ENCODE measurements at places on chromosomes 2 and 18.

- DNase-seq: no peak
Measured at GRCh38 chr2:156333274-156333950, 891 bp upstream of the NR4A2 start.

DNA sequence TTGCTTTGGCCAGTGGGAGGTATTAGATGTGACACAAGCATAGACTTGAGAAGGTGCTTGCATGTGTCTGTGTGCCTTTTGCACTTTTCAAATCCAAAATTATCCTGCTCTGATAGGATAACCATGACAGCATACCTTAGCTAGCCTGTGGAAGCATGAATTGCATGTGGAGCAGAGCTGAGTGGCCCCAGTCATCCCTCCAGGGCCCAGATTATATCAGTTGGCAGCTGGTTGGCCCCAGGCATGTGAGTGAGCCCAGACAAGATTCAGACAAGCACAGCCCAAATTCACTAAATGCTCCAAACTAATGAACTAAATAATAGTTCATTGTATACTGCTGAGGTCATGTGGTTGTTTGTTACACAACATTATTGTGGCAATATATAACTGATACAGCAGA lies 18.8 kb downstream of the TACR1 start:
- no peak for DNase-seq

DNA sequence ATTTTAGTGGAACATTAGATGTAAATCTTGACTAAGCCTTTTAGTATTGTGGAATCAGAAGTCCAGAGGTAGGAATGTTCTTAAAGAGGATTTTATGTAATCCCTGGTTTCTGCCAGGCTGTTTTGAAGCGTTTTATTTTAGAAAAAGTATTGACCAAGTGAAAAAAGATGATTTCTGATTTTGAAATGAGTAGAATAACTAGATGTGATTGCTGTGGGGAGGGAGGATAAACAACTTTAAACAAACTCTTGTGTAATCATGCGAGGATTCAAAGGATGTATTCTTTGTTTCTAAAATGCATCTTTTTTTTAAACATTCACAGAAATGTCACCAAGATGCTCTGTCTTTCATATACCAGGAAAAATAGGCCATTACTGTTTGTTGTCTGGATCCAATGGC lies 53.9 kb downstream of the PHLPP1 start:
- no peak for DNase-seq

GRCh38 chr2:15907461-15908324 lies 32.7 kb upstream of the MYCN start:
- no peak for DNase-seq

GRCh38 chr2:23401427-23402204 lies 16.6 kb downstream of the KLHL29 start:
- no peak for DNase-seq

DNA sequence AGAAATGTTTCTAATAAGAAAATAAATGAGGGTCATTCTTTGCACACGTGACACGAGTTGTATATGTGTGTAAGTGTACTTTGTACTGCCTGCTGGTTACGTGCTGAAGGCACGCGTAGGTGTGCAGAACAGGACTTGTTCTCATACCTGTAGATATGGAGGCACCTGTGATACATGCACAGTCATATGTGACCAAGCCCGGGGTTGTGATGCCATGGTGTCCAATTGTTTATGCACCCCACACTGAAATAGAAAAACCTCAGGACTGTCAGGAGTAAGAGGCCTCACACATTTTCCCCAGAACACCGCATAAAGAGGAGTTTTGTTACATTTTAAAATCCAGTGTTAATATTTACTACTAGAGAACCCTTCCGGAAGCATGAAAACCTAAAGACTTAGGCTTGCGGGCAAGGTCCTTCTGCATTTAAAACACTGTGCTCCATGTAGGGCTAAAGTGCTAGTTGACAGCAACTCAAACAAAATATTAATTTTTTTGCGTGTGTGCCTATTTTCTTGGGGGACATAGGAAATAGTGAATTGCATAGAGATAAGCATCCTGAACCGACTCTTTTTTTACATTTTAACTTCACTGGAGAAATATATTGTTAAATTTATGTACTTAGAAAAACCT lies 9.3 kb downstream of the TSHZ1 start:
- no peak for DNase-seq

- no peak for DNase-seq
Measured at GRCh38 chr2:16151651-16152050, 211.3 kb downstream of the MYCN start.

- DNase-seq: peak; percentile 61
Measured at GRCh38 chr2:231687133-231687852, 21.0 kb upstream of the PTMA start.

DNA sequence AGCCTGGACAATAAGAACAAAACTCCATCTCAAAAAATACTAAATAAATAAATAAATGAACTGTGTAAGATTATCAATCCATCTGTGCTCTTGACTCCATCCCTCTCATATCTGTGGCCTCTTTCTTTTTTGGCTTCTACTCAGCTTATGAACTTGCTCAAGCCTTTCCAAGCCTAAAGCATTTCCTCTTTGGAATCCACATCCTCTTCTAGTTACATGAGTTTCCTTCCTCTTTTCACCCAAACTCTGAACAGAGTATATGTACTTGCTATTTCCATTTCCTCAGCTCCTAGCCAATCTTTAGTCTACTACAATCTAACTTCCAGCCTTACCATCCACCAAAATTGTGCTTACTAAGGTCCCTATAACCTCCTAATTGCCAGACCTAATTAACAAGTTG lies 2.5 kb upstream of the DNAJC10 start:
- DNase-seq: no peak

DNA sequence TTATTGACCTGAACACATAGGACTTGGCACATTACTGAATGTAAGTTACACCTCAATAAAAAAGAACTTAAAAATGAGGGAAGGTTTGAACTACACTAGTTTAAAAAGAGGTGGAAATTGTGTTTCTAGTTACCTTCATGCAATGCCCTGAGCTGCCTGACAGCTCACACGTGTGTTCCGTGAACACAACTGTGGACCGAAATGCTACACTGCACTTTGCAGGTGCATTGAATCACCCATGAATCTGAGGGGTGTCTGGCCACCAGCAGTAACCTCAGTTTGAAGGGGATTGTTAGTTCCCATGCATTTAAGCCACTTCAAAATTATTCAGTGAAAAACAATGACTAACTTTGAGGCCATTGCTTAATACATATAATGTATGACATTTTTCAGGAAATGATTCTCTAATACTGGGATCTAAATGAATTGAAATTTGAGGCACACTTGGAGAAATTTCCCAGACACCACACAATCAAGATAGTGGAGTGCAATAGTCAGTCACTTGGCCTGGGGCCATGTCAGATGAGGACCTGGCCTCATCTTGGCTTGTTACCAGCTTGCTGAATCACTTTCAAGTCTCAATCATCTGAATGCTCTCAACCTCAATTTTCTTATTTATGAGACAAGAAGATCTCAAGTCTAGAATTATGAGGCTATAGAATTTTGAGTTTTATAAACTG lies 59.3 kb downstream of the MYL12B start:
- DNase-seq: peak; percentile 90

DNA sequence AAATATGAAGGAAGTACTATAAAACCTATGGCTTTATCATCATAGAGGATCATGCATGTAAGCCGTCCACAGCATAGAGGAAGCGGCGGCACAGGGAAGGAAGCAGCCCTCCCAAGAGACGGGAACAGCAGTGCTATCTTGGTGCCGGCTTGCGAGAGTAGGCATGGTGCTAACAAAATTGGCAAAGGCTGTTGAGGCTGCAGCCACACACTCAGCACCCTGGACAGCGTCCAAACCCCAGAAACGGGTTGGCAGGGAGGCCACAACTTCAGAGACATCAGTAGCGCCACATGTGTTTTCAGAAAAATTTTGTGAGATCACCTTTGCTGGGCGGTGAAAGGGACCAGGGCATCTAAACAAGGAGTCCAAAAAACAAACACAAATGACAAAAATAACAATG lies 37.7 kb downstream of the NETO1 start:
- DNase-seq: peak; percentile 3

- DNase-seq: peak; percentile 26
Measured at GRCh38 chr2:149388120-149388816, 57.9 kb downstream of the LYPD6 start.

DNA sequence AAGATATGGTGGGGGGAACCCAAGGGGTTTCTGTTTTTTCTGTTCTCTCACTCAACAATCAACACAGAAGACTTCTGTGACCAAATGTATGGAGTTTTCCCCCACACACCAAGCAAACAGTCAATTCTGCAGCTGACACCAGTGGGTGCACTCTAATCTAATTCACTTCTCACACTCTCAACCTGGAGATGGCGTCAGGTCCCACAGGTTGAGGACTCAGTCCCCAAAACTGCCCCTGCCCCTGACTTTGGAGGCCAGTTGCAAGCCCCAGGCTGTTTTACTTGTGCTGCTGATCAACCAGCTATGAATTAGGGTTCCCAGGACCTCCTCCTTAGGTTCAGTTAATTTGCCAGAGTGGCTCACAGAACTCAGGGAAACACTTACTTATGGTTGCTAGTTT lies 6.2 kb downstream of the RNU2-63P start:
- DNase-seq: no peak

Data from GM23248 (cell line).